ENCODE measurements at places on chromosomes 6 and 20.

DNA sequence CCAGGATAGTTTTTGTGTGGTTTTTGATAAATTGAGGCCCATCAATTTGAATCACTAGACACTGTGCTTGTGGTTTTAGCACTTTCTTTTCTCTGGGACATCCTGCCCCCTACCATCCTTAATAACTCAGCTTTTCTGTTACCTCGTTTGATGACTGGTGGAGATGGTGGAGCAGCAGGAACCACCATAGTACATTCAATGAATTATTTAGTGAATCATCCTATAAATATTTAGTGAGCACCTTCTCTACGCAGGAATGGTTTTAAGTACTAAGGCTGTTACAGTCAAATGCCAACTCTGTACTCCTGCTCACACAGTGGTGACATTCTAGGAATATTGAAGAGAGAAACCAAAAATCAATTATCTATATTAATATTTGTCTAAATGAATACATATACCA lies 585.2 kb downstream of the HAO1 start:
- DNase-seq: no peak

DNA sequence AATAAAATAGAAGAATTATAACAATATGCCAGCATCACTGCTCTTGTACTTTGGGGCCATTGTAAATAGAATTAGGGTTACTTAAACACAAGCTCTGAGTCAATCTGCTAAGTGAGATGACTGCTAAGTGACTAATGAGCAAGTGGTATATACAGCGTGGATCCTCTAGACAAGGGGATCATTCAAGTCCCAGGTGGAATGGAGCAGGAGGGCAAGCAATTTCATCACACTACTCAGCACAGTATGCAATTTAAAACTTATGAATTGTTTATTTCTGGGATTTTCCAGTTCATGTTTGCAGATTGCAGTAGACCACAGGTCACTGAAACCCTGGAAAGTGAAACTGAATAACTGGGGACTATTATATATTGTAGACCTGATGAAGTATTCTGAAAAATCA lies 235.3 kb downstream of the BTBD3 start:
- no peak for DNase-seq

DNA sequence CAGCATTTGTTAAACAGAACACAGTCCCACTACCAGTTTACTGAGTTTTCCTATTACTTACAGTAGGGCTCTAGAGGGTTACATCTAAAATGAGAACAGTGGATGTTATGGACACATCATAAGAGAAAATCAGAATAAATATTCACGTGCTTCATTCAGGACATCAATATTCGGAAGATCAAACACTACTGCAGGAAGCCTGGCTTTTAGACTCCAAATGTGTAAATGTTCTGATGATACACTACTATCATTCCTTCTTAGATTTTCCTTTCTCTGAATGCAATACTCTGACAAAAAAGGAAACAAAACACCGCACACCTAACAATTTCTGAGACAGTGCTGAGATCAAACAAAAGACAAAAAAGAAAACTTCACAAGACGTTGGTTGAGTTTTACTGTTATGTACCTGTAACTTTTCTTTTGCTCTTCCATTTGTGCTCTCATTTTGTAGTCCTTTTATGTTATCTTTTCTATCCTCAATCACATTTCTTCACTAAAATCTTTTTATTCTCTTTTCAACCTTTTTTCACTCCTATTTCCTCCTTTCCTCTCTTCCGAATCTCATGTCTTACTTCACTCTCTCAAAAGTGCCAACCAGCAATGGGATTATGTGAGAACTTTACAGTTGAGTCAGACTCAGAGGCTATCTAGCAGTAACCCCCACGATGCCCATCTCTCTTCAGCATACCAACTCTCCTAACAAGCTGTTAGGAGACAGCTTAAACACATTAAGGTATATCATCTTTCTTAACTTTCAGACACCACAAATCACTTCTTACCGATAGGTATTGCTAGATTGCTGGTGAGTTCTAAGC lies 1.7 kb downstream of the FAM184A start:
- no peak for DNase-seq

DNA sequence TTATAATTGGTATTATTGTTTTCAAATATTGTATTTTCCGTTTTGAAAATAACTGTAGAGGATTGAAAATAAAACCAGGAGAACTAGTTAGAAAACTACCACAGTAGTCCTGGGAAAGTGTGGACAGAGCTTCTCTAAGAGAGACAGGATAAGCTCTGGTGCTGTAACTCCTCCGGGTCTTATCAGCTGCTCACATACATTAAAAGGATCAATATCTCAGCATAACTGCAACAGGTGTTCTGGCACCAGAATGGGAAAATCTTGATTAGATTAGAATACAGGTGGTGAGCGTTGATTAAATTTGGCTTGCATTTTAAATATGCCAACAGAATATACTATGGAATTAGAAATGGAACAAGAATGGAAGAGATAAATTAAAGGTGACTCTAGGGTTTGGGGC lies 1138.9 kb upstream of the ADGRB3 start:
- no peak for DNase-seq

- DNase-seq: no peak
These were observed 403.6 kb downstream of the PLCB1 start for GRCh38 chr20:8535403-8536261.

- no peak for DNase-seq
These were observed 420.9 kb upstream of the PLCB4 start for GRCh38 chr20:8647961-8648441.

DNA sequence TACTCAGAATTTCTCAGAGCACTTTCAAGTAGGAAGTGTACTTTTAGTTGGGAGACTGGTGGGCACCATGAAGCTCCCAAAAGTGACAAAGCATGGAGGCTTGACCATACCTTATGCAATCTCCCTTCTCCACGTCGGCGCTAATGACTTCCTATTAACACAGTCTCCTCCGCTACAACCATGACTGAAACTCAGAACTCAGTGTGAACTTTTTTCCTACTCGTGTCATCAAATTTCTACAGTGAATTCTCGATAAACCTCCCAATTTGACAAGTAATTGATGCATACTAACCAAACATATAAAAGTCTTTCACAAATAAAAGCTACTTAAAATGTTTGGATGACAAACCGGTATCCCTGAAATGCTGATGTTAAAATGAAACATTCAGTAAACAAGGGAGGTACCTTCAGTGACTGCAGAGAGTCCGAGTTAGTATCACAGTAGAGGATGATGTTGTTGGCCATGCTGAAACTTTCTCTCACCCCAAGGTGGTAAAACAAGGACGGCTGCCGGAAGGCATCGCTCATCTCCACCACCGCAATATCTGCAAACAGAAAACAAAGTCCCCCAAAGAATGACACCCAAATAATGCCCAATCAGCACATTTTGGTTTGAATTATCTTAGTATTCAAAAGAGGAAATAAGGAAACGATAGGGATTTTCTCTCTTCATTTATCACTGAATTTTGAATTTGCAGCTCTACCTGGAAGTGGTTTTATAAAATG lies 72.1 kb downstream of the MAP3K5 start:
- no peak for DNase-seq

- no peak for DNase-seq
These were observed 130.1 kb downstream of the NFATC2 start for GRCh38 chr20:51412333-51412871.

DNA sequence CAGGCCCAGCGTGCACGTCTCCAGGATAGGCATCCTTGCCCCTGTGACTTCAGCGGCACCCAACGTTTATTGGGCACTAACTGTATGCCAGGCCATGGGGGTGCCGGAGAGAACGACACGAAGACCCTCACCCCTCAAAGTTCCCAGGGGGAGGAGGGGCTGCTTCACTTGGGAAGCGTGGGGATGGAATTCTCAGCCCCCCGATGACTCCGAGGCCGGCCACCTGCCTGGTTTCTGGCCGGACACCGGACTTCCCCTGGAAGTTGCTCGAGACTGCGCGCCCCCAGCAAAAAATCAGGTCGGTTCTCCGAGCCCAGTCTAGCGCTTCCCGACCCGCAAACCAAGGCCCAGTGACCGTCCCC lies 275 bp upstream of the MAVS start:
- DNase-seq: no peak

- DNase-seq: no peak
These were observed 73.2 kb downstream of the ROS1 start for GRCh38 chr6:117352466-117353081.

GRCh38 chr6:29527126-29527525 lies 32.4 kb downstream of the UBD start:
- DNase-seq: no peak

- no peak for DNase-seq
These were observed 124.4 kb downstream of the TCP11 start for GRCh38 chr6:35016502-35017321.

GRCh38 chr20:10322073-10323012 lies 103.7 kb downstream of the SNAP25 start:
- DNase-seq: no peak

- DNase-seq: no peak
These were observed 191.4 kb upstream of the ADGRB3 start for GRCh38 chr6:68443704-68444103.

GRCh38 chr20:63293456-63293855 lies 470 bp downstream of the COL20A1 start:
- no peak for DNase-seq

GRCh38 chr6:20769631-20770030 lies 235.4 kb downstream of the CDKAL1 start:
- DNase-seq: no peak

Data from cortex of kidney (tissue), 1 donor.